H9 (cell line): ENCODE measurements at places on chromosomes 3 and 15. TPM values are rescaled to one million over a fixed set of nuclear protein-coding genes. Genes with fewer than 3 reads are reported as not detected.

DNA sequence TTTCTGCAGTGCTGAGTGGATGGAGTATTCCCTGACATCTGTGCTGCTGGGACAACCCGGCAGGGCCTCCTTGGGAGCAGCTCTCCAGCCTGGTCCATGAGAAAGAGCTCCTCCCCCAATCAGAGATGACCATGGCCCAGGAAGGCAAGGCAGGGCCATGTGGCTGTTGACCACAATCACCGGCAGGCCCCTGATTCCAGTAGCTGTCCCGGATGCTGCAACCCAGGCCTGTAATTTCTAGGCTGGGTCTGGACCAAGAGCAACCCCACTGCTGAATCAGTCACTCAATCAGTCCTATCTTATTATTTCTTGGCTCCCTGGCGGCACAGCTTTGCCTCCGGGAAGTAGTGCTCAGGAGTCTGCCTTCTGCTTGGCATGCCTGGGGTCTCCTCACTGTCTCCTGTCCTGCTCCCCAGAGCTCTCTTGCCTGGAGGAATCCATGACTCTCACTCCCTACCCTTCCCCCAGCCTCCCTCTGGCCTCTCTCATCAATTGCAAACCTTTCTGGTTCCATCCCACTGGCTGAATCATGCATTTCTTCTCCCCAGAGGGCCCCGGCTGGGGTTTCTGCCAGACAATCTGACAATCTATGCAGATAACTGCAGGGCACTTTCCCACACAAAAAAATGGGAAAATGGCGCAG lies 32.6 kb upstream of the ITGA11 start:
- DNase-seq = no peak

DNA sequence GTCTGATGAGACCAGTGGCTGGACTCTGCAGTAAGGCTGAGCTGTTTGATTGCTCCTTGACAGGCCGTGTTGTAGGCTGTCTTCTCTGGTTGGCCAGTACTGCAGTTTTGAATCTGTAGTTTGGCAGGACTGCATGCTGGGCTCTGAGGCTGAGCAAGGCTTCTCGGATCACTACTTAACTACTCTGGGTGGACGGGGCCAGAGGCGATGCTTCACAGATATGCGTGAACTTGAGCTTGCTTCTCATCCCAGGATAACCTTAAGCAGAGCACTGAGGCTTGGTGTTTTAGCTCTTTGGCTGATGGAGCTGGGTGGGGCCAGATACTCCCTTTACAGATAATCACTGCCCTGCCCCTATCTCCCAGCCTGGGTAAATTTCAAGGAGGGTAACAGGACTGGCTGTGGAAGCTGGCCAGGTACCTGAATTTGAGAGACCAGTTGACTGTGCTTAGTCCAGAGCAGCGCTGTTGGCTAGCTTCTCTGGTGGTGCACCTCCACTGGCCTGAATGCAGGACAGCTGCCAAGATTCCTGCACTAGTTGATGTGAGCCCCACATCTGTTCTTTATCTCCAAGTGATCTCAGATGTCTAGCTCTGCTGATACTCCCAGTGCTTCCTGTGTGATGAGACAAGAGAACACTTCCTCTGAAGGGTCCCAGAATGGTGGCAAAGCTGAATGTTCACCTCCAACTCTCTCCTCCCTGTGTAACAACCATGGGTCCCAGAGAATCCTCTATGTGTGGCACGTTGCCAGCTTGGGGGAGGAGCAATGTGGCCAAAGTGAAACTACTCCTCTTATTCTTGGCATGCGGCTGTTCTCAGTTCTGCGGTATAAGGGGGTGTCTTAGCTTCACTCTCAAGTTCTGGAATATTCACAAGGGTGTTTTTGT lies 37.9 kb downstream of the RPL39L start:
- DNase-seq = no peak

DNA sequence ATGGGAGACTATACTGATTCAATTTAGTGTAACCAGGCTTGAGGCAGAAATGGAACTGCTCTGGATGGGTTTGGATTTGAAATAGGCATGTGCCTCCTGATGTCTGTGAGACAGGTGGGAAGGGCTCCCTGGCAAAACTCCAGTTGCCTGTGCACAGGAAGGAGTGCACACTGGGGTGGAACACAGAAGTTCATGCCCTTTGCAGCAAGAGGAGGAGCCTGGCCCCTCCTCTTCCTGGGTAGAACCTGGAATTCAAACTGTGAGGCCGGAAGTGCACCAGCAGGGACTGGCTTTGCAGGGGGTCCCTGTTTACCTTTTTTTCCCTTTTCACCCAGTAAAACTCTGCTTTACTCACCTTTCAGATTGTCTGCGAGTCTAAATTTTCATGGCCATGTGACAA lies 99.9 kb downstream of the GMPS start:
- DNase-seq = no peak

DNA sequence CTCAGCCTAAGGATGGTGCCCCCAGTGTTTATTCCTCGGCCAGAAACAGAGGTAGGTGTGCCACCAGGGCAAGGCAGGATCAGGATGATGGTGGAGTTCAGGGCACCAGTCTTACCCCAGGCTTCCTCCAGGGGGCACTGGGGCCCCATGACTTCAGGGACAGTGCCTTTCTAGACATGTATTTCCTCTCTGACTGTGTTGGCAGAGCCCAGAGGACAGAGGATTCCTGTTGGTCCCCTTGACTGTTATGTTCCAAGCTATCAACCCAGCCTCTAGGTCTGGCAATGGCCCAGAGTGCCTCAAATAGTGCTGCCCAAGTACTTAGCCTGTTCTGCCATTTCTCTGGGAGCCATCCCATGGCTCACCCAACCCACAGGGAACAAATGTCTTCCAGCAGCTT lies 2.8 kb downstream of the HEMK1 start:
- DNase-seq = peak; percentile 75

ONECUT1 gene
- total RNA-seq = 14.0 and 14.1 TPM in 2 replicates

- DNase-seq = no peak
Measured at GRCh38 chr3:53160061-53160659, 849 bp upstream of the PRKCD start.

HGD gene
- total RNA-seq = 0.33 TPM in 1 of 2 replicates, not detected in the other

- peak; percentile 89 for DNase-seq
Measured at GRCh38 chr15:88894348-88894818, 961 bp downstream of the HAPLN3 start.

GRCh38 chr15:74203914-74204431 lies 1.4 kb upstream of the STRA6 start:
- peak; percentile 69 for DNase-seq

DNA sequence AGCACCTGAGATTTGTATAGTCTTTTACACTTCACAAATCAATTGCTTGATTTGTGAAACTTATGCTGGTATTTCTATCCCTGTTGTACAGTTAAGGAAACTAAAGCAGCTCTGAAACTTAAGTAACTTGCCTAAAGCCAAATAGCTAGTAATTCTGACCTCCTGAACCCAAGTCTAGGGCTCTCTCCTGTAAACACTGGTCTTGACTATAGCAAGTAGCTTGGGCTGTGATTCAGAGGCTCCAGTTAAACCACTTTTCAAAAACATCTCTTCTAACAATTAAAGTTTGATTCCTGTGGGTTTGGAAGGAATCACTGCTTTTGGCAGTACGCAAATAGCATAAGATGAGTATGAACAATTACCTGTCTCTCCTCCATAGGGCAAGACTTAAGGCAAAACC lies 18.5 kb upstream of the CMTM8 start:
- no peak for DNase-seq

MB21D2 gene
- 19.1 and 20.8 TPM in 2 replicates for total RNA-seq

GRCh38 chr3:36635731-36636130 lies 128.6 kb downstream of the DCLK3 start:
- DNase-seq = no peak

DNA sequence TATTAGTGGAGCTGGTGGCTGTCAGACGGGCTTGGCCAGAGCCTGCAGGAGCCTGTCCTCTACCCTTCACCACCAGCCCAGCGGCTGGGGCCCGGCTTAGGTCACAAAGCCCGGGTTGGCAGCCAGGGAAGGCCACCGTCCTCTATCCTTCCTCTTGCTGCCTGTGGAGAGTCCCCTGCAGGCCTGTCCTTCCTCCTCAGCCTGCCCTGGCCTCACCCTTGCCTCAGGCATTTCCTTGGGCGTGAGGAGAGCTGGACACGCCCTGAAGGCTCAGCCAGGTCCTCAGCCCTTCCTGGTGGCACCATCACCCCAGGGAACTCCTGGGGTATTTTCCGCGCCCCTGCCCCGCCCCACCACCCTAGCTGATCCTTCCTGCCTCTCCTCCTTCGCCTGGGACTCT lies 7.7 kb downstream of the CHAC1 start:
- no peak for DNase-seq

GRCh38 chr15:22810853-22811338 lies 24.5 kb downstream of the NIPA1 start:
- DNase-seq = no peak

CIDEC gene
- not detected in 2 replicates for total RNA-seq

SMCO1 gene
- total RNA-seq = not detected in 2 replicates

DNA sequence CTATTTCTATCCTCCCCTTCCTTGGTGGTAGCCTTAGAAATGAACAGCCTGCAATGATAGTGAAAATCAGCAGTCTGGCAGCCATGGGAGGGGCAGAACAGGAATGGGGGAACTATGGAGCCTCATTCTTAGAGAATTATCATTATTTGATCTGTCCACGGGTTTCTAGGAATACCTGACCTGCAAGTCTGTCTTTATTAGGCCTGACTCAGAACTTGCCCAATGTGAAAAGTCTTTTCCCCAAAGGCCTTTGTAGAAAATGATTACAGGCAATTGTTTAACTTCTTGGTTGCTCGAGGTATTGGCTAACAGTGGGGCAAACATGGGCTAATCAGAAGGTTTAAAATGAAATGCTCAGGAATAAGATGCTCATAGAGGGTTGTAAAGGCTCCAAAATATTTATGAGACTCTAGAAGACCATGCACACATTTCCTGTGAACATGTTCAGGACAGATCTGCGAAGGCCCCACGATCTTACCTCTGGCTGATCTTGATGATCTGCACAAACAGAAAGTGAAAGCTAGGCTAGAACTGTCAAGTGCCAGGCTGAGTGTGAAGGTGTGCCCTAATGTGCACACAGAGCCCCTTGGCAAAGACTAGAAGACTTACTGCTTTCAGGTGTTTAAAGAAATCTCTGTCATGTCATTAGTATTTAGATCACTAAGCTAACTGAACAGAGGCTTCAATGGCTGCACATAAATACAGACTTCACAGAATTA lies 39.6 kb upstream of the LAMP3 start:
- DNase-seq = no peak

- no peak for DNase-seq
Measured at GRCh38 chr3:149186219-149186618, 35.4 kb downstream of the CP start.

DNA sequence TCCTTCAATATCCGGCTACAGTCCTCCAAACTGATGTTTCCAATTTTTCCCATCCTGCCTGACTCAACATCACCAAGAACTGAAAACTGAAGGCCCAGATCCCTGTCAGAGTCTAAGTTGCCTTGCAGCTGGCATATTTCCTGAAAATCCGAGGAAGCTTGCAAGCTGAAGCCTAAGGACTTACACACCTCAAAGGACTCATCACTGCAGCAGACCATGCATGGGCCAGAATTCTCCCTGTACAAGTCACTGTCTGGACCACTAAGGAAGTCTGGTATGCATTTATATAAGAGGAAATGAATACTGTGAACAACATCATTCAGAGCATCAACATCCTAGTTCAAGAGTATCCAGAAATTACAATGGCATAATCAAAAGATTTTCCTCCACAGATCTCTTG lies 548.8 kb upstream of the MDFIC2 start:
- DNase-seq = no peak

SHC4 gene
- total RNA-seq = 0.26 and 0.55 TPM in 2 replicates

DNA sequence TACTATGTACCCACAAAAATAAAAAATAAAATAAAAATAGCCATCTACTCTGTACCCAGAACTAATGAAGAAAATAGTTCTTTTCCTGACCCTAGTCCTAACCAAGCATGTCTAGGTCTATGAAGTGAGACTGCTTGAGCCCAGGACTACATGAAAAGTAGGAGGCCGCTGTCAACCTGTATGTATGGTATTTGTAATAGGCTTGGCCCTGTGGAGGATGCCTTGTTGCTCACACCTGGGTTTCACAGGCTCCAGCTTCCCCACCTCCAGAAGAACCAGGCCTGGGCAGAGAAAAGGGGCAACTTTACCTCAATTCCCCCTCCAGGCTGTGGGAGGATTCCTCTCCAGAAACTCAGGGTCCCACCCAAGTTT lies 6.8 kb upstream of the PKM start:
- no peak for DNase-seq

DNA sequence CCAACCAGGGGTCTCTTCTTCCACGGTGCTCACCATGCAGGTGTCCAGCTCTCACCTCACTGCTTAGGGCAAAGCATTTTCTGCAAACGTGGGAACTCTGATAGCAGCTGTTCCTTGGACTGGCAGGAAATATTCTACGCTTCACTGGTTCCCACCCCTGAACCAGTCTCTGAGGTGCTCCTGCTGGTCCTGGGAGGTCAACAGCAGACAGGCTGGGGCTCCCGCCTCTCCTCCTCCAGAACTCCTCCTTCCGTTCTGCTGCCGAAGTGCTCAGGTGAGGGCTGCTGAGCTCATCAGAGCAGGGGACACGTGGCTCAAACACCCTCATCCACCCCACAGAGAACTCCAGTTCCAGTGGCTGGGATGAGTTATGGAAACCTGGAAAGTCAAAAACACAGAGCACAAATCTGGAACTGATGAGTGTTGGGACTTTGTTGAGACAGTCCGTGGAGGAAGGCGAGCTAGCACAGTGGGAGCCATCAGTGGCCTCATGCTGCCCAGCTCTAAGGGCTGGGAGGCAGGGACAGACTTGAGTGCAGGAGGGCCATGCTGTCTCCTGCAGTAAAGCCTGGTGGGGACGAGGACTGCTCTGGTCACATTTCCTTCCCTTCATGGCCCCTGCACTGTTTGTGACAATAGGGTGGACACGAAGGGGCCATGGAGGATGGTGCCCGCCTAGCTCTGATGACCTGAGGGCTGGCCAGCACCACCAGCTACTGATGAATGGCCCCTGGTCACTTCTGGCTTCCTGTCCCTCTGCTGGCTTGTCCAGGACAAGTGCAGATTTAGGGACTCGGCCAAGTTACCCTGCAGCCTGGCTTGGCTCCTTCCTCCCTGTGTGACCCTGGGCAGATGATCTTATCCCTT lies 137.8 kb downstream of the KLF13 start:
- no peak for DNase-seq

- no peak for DNase-seq
Measured at GRCh38 chr15:54321426-54321825, 343.2 kb downstream of the UNC13C start.

GRCh38 chr15:80450811-80451321 lies 46.7 kb downstream of the ARNT2 start:
- peak; percentile 48 for DNase-seq

BMF gene
- total RNA-seq = 13.2 and 15.0 TPM in 2 replicates

- no peak for DNase-seq
Measured at GRCh38 chr3:182967218-182968204, 12.8 kb downstream of the DCUN1D1 start.

PLCB2 gene
- 5.7 and 7.4 TPM in 2 replicates for total RNA-seq

DNA sequence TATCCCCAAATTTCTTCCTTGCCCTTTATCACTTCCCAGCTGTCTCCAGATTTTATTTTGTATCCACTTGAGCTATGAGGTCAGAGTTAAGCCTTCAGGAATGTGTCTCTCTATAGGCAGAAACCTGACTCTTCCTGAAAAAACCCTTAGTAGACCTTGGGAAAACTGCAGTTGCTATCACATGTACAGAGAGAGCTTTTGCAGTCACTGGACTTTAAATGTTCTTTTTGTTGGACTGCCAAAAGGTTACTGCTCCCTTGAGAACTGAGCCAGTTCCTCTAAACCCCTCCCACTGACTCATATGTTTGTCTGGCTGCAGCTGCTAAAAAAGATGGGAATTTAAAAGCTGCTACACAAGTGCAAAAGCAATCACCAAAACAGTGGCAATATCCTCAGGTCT lies 169.1 kb upstream of the CCDC54 start:
- DNase-seq = no peak

ASB14 gene
- total RNA-seq = not detected in 2 replicates

RASGRP1 gene
- 0.50 and 0.85 TPM in 2 replicates for total RNA-seq

TICRR gene
- total RNA-seq = 26.0 TPM in 2 replicates

MYRIP gene
- 1.8 and 2.2 TPM in 2 replicates for total RNA-seq
